Amniotic epithelial cell (primary cell): ENCODE measurements at places on chromosomes 5 and 9.

DNA sequence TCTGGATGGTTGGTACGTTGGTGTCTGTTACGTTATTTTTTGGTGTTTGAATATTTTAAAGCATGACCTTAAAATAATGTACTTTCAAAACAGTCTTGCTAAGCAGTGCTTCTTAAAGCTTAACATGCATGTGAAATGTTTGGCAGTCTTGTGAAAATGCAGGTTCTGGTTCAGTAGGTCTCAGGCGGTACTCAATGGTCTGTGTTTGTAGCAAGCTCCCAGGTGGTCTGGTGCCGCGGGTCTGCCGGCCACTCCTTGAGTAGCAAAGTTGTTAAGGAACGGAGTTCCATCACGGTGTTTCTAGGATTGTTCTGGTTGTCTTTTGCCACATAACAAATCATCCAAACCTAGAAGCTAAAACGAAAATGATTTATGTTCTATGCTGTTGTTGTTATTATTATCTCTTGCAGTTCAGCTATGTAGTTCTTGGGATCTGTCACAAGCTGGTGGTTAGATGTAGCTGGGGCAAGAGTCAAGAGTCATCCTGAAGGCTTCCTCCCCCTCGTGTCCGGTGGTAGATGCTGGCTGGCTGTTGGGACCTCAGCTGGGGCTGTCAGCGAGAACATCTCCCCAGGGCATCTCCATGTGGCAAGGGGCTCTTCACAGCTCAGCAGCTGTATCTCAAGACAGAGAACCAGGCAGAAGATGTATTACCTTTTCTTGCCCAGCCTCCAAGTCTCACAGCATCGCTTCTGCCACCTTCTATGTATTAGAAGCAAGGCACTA, 186.8 kb downstream of the PALM2AKAP2 start:
- DNase-seq = no peak

- no peak for DNase-seq
These were observed 16.0 kb downstream of the CAPSL start for GRCh38 chr5:35922468-35922867.

DNA sequence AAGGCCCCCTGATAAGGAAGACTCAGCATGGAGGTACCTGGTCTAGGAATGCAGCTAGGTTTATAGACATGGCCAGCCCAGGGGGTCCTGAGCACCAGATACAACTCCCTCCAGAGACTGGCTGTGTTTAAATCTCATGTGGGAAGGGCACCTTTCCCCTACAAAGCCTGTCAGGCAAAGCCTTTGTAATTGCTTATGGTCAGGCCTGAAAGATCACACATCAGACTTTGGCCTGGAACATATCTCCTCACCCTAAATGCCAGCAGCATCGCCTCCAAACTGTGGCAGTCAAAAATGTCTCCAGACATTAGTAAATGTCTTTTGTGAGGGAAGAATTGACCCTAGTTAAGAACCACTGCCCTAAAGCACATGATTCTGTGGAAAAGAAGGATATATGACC, 51.6 kb upstream of the MACIR start:
- DNase-seq = no peak

DNA sequence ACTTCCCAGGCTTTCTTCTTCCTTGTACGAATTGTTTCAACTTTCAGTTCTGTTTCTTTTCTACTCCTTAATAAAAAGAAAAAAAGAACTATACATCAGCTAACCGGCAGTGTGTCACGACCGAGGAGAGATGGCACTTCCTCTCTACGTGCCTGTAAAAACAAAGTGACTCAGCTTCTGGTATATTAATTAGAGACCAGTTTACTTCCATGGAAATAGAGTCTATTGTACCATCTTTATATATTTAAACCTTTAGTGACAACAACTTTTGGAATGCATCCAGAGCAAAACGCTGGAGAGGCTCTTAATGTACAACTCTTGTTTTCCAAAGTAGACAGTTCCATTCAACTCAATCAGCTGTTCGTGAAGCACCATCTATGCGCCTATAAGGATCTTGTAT, 94.5 kb upstream of the LIFR start:
- DNase-seq = peak; percentile 45

GRCh38 chr5:107919969-107920368, 249.2 kb upstream of the EFNA5 start:
- no peak for DNase-seq

- no peak for DNase-seq
These were observed 50.5 kb upstream of the SH3PXD2B start for GRCh38 chr5:172504701-172505402.

GRCh38 chr5:37776826-37777225, 63.0 kb downstream of the GDNF start:
- peak; percentile 94 for DNase-seq

- no peak for DNase-seq
These were observed 71.3 kb upstream of the RAPGEF6 start for GRCh38 chr5:131706281-131706680.

GRCh38 chr9:105259731-105260612, 15.5 kb downstream of the SLC44A1 start:
- peak; percentile 21 for DNase-seq

GRCh38 chr9:135920256-135920930, 13.0 kb upstream of the CAMSAP1 start:
- no peak for DNase-seq

- no peak for DNase-seq
These were observed 105.6 kb downstream of the TENT4A start for GRCh38 chr5:6818594-6819511.

- no peak for DNase-seq
These were observed 249.2 kb upstream of the IRX2 start for GRCh38 chr5:3000631-3001030.

- DNase-seq = no peak
These were observed 284.5 kb upstream of the NUDT12 start for GRCh38 chr5:103847060-103847459.

DNA sequence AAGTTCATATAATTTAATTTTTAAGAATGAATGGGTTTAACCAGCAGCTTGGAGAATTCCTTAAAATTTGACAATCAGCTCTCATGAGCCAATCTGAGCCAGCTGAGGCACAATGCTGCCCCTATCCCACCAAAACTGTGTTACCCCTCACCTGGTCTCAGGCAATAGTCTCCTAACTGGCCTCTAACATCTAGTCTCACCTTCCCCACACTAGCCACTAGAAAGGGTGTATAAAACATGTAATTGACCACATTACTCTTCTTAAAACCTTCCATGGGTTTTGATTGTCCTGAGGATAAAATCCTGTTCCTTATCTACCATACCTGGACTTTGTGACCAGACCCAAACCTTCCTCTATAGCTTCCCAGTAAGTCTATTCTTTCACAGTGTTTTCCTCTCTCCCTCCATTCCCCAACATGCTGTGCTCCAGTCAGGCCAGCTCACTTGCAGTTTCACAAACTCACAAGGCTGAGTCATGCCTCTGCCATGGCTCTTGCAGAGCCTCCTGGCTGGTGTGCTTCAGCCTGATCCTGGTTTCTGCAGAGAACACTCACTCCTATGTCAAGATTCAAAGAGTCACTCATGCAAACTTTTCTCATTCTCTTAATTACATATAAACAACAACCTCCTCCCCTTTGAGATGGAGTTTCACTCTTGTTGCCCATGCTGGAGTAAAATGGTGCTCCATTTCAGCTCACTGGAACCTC, 16.0 kb upstream of the ZCCHC7 start:
- peak; percentile 88 for DNase-seq

DNA sequence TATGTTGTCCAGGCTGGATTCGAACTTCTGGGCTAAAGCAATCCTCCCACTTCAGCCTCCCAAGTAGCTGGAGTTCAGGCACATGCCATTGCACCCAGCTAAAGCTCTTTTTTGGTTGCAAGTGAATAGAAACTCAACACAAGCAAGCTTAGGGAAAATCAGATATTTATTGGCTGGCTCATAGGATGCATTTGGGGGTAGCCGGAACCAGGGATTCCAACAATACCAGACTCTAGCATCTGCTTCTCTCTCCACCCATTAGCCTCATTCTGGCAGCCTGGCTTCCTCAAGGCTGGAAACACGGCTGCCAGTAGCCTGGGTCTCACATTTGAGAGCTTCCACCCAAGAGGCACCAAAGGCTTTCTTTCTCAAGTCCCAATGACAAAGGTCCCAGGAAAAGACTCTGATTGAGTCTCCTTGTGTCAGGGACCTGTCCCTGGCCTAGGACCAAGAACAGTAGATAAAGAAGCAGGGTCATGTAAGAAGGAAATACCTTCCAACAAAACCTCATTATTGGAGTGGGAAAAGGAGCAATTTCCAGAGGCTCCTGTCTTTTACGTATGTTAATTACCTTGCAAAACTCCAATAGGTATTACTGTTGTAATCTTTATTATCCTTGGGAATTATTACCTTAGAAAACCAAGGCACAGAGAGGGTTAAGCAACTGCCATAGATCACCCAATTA, 23.0 kb upstream of the B4GALT1 start:
- no peak for DNase-seq

DNA sequence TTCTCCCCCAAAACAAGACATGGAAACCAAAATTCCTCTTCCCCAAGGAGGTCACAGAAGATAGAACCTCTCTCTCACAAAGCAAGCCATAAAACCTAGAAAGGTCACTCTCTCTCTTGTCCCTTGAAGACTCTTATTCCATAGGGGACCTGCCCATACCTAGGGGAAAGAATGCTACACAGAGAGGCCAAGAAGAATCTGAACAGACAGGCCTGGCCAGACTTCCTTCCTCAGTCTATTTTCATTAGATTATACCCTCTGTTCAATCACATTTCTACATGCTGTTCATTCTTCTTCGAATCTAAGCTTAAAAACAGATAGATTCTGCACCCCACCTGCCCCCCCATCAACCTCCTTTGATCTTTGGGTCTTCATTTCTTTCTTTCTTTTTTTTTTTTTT, 206.8 kb downstream of the TLE4 start:
- no peak for DNase-seq

DNA sequence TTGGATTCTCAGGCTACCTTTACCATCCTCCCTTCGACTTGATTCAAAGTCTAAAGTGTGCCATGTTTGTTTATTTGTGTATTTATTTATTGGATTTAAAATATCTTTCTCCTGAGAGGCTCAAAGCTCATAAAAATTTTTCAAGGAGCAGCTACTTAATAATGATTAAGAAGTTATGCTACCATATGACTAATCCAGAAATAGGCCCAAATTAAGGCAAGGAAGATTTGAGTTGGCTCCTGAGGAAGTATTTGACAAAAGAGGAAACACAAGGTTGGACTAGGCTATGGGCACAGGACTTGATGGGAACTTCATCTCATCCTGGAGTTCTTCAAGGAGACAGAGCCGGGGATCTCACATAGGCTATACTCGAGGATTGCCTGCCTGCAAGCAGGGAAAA, 22.4 kb upstream of the PPP2CA start:
- peak; percentile 7 for DNase-seq

- no peak for DNase-seq
These were observed 375.8 kb downstream of the SEMA5A start for GRCh38 chr5:9170026-9170425.

- no peak for DNase-seq
These were observed 14.4 kb downstream of the GDNF start for GRCh38 chr5:37825334-37825915.

GRCh38 chr9:110338143-110338542, 480 bp upstream of the TXNDC8 start:
- no peak for DNase-seq

DNA sequence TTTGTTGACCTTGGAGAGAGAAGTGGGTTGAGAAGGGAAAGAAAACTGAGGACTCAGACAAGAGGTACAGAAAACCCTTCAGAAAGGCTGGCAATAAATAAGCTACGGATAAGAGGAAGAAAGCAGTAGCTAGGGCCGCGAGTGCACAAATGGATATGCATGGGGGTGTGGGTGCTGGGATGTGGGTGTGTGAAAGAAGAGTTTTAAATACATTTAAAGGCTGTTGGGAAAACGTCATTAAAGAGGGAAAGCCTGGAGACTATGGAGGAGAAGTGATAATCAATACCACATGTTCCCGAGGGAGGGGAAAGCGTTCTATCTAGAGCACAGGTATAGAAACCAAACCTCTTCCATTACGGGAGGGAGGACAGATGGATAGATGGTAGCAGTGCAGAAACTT, 177.2 kb downstream of the TSSK1B start:
- DNase-seq = no peak

- peak; percentile 7 for DNase-seq
These were observed 40.5 kb downstream of the BHMT start for GRCh38 chr5:79151942-79152671.
